ENCODE measurements at places on chromosomes 5 and 9. TPM values are rescaled to one million over a fixed set of nuclear protein-coding genes. Genes with fewer than 3 reads are reported as not detected.

Gene ZDHHC11
- total RNA-seq = 8.0 TPM

Gene LCN1
- total RNA-seq = not detected

Gene ISL1
- 6.8 TPM for total RNA-seq

DNA sequence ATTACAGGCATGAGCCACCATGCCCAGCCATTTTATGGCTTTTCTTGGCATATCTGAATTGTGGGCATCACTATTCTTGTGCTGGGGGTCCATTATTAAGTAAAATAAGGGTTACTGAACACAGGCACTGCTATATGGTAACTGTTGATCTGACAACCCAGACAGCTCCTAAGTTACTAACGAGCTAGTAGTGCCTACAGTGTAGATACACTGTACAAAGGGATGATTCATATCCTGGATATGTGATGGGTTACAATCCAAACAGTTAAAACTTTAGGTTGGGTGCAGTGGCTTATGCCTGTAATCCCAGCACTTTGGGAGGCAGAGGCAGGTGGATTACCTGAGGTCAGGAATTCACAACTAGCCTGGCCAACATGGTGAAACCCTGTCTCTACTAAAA is 4.3 kb downstream of the CD14 start:
- peaks cover 8% of the 10 kb centered on the region for H3K4me1 ChIP-seq
- no peak overlapping the region for H3K4me3 ChIP-seq
- H3K27me3 ChIP-seq = no peaks in the 10 kb centered on the region
- no peak for DNase-seq
- H3K36me3 ChIP-seq = no peaks in the 10 kb centered on the region

- DNase-seq = no peak
- peak overlapping the region; percentile 7 for H3K27ac ChIP-seq
- H3K27me3 ChIP-seq = no peaks in the 10 kb centered on the region
- no peak overlapping the region for H3K4me3 ChIP-seq
- H3K4me1 ChIP-seq = no peaks in the 10 kb centered on the region
- H3K36me3 ChIP-seq = no peaks in the 10 kb centered on the region
These were observed 190.3 kb downstream of the TLE1 start for GRCh38 chr9:81499021-81499454.

DNA sequence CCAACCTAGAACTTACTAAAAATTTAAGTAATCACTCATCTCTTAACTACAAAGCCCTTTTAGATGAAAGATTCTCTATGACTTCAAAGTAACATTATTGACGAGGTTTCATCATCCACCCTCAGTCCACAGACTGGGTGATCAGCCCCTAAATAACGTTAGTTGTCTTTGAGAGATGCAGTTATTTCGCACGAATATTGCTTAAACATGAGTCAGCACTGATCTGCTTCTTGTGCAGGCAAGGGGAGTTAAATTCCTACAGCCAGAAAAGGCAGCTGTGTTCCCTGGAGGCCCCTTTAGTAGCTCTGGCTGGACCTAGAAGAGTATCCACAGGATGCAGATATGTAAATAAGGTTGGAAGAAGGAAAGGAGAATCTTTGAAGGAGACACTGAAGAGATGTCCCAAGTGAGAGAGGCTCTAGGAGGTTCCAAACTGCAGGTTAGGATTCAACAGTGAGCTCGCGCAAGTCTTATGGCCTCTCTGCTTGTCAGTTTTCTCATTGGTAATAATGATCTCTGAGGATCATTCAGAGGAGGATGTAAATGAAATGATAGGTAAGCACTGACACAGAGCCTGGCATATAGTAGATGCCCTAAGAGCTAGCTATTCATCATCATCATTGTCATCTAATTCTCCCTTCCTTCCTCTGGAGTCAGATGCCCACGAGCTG is 122.2 kb upstream of the MAN2A1 start:
- H3K27me3 ChIP-seq = no peaks in the 10 kb centered on the region
- no peak for DNase-seq
- no peak overlapping the region for H3K27ac ChIP-seq
- no peak overlapping the region for H3K4me3 ChIP-seq
- no peaks in the 10 kb centered on the region for H3K36me3 ChIP-seq

GRCh38 chr5:18202164-18202563 is 567.9 kb downstream of the TAF11L14 start:
- H3K27ac ChIP-seq = no peak overlapping the region
- H3K4me3 ChIP-seq = no peak overlapping the region
- no peaks in the 10 kb centered on the region for H3K36me3 ChIP-seq
- no peaks in the 10 kb centered on the region for H3K27me3 ChIP-seq
- DNase-seq = no peak
- no peaks in the 10 kb centered on the region for H3K4me1 ChIP-seq

- no peaks in the 10 kb centered on the region for H3K36me3 ChIP-seq
- no peaks in the 10 kb centered on the region for H3K27me3 ChIP-seq
- DNase-seq = no peak
- no peak overlapping the region for H3K4me3 ChIP-seq
- no peak overlapping the region for H3K27ac ChIP-seq
These were observed 10.5 kb downstream of the PFDN1 start for GRCh38 chr5:140292212-140293036.

All from pancreas (tissue), 10 donors.